ENCODE measurements at places on chromosomes 5 and 9.

- no peak for DNase-seq
Observed at GRCh38 chr5:108061941-108062340, 320.0 kb downstream of the FBXL17 start.

DNA sequence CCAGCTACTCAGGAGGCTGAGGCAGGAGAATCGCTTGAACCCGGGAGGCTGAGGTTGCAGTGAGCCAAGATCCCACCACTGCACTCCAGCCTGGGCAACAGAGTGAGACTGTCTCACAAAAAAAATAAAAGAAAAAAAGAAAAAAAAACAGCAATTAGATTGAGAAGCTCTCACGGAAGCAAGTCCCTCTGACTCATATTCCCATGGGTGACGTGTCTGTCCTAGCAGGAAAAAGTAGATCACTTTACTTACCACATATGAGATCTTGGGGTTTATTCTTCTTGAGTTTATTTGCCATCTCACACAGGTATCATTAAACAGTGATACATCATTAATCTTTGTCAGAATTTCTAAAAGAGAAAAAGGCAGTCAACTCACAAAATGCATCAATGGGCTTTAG lies 62.6 kb downstream of the SUSD1 start:
- DNase-seq: no peak

- no peak for DNase-seq
Observed at GRCh38 chr5:72160329-72160728, 53.1 kb downstream of the MAP1B start.

DNA sequence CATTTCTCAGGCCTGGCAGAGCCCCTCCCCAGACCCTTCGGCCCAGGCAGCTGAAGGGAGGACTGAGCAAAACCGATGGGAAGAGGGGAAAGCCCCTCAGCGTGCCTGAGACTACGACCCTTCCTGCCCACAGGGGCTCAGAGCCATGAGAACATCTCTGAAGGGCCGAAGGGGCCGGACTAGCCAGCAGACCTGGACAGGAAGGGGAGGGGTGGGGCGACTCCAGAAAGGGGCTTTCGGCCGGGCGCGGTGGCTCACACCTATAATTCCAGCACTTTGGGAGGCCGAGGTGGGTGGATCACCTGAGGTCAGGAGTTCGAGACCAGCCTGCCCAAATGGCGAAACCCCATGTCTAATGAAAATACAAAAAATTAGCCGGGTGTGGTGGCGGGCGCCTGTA lies 85.8 kb upstream of the PHYKPL start:
- no peak for DNase-seq

DNA sequence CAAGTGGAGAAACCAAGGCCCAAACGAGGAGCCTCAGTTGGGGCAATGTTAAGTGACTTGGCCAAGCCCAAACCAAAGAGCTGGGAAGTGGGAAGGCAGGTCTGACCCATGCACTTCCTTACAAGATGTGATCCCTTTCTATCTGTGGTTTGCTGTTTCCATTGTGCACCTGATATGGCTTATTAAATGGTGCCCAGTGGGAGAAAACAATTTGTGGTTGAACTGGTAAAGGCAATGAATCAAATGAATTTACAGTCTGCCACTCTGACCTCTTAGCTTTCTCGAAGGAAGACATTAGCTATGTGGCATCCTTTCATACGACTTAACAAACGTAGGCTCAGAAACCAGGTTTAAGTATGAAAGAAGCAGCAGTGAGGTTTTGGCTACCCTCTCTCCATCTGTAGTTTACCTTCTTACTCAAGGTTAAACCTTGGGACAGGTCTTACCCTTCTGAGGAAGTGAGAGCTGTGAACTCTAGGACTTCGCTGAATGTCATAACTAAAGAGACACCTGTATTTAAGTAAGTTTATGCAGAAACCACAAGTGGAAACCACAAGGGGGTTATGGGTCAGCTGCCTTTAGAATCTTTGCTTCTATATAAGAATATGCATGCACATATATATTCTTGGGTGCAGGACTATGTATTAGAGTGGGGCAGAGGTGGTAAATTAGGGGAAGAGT lies 100.5 kb upstream of the SPATA31D4 start:
- DNase-seq: no peak

- no peak for DNase-seq
Observed at GRCh38 chr9:134313470-134313869, 12.8 kb upstream of the RXRA start.

DNA sequence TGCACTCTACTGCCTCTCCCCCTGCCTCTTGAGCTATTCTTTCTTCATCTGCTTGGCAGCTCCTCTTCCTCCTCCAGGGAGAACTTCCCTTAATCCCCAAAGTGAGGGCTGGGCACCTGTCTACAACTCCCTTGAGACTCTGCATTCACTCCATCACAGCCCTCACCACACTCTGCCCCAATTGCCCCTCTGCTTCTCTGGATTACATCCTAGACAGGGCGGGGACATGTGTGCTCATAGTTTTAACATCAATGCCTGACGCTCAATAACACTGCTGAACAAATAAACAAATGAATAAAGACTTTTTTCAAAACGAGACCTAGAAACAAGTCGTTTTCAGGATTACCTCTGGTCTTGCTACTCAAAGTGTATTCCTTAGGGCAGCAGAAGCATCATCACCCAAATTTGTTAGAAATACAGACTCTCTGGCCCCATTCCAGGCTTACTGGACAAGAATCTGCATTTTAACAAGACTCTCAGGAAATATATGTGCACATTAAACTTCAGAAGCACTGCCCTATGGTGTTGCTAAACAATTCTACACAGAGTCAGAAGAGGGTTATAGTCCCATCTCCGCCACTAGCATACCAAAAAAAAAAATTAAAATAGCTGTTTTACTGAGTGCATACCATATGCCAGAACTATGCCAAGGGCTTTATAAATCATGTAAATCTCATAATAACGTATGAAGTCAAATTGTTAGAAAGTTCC lies 115.6 kb downstream of the CDK5RAP2 start:
- no peak for DNase-seq

GRCh38 chr9:133051966-133052539 lies 9.7 kb upstream of the CEL start:
- DNase-seq: no peak

DNA sequence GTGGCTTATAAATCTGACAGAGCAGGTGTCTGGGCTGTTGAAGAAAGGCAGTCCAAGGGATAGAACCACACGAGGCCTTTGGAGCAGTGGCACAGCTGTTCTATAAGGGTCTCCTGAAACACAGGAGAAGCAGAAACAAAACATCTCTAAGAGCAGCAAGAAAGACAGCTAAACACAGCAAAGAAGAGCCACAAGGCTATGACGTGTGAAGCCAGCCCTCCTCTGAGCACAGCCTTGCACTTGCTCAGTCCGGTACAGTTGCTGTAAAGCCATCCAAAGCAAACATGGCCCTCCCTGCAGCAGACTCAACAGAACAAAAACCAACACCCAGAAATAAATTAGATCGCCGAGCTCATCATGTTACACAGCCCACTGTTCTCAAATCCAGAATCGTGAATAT lies 2.6 kb upstream of the GZMK start:
- no peak for DNase-seq

- DNase-seq: no peak
Observed at GRCh38 chr5:139592289-139592688, 31.1 kb downstream of the UBE2D2 start.

- no peak for DNase-seq
Observed at GRCh38 chr9:36278243-36278642, 20.0 kb upstream of the GNE start.

DNA sequence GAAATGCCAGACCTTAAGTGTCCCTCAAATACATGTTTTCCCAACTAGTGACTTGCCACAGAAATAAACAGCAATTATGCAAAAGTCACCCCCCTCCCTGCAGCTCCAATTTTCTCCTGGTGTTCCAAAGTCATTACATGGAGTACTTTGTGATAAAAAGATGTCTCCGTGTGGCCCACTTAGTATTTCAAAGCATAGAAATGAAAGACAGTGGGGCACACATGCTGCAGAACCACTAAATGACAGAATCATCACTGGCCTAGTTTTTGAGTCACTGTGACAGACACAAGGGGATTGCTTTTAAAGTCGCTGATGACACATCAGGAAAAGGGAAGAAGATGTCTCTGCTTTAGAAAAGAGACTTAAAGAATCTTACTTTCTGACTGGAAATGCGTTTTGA lies 323.4 kb downstream of the PSAT1 start:
- no peak for DNase-seq

DNA sequence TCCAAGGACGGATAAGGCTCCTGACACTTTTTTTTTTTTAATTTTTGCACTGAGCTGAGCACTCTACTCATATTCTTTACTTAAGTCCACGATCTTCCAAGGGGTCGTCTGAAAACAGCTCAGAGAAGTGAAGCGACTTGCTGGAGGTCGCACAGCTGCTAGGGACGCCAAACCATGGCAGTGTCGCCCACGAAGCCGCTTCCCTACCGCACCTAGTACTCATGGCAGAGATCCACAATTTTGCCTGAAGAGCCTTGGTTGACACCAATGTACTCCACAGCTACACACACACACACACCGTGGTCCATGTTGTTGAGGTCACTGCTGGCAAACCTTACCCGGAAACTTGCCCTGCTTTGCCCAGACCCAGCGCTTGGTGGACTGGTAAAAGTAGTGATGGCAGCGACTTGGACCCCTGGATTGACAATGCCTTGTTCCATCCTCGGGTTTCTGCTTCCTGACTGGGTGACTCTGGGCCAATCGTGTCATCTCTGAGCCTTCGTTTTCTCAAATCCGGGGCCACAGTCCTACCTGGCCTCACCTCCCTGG lies 521 bp upstream of the SLIT3 start:
- no peak for DNase-seq

GRCh38 chr9:20561531-20561930 lies 60.8 kb downstream of the MLLT3 start:
- no peak for DNase-seq

DNA sequence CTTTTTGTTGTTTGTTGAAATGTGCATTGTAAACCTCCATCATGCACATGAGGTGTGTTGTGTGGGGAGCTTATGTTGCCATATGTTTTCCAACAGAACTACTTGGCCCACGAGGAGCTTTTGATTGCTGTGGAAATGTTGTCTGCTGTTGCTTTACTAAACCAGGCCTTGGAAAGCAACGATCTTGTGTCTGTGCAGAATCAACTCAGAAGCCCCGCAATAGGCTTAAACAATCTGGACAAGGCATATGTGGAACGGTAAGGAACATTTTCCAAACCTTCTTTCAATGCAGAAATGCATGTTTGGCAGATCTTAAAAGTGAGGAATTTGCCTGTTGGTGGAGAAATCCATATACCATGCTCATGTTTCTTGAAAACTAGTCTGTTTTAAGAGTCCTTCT lies 22.5 kb downstream of the F2RL2 start:
- no peak for DNase-seq

DNA sequence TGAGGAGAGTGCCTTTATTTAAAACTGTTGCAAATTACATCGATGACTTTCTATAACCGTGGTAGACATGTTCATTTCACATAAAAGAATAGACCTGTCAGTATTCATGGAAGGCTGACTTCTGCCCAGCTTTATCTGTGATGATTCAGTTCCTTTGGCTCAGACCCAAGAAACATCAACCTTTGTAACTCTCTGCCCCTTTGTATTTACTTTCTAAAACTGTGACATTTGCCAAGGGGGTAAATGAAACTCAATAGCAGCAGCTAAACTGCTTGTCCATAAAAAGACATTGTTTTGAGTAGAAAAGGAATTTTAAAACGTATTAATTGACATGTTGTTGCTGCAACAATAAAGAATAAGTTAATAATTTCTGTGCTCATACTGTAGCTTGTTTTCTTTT lies 137.8 kb upstream of the ANKH start:
- no peak for DNase-seq

DNA sequence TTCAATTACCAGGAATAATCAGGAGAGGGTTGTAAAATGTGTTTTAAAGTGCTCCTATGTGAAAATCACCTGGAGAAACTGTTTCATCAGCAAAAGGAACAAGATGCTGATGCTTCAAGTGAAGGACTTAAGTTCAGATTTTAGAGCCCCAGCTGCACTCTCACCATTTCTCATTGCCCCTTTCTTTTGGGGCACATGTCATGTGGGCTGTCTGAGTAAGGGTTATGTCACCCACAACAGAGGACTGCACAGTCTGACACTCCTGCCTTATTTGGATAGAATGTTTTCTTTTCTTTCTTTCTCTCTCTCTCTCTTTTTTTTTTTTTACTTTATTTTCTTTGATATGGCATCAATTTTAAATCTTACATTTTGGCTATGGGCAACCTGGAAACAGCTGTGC lies 204.1 kb upstream of the EFNA5 start:
- DNase-seq: no peak

DNA sequence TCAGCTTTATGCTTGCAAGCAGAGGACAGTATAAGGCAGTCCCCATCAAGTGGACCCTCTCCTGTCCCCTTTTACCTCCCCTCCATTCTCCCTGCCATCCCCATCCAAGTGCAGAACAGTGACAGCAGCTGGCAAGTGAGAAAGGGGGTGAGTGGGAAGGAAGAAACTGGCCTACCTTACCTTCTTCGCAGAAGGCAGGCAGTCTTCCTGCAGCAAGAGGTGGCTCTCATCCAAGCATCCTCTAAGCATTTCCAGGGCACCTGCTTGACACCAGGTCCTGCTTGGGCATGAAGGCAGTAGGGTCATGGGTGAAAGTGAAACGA lies 77.3 kb upstream of the SH3PXD2B start:
- no peak for DNase-seq

GRCh38 chr5:169923988-169924387 lies 56.3 kb downstream of the INSYN2B start:
- DNase-seq: no peak

GRCh38 chr5:6178846-6179532 lies 199.4 kb downstream of the MED10 start:
- no peak for DNase-seq

GRCh38 chr5:150429410-150429873 lies 16.7 kb upstream of the CD74 start:
- DNase-seq: no peak

GRCh38 chr5:178469975-178470759 lies 120.0 kb downstream of the COL23A1 start:
- no peak for DNase-seq

DNA sequence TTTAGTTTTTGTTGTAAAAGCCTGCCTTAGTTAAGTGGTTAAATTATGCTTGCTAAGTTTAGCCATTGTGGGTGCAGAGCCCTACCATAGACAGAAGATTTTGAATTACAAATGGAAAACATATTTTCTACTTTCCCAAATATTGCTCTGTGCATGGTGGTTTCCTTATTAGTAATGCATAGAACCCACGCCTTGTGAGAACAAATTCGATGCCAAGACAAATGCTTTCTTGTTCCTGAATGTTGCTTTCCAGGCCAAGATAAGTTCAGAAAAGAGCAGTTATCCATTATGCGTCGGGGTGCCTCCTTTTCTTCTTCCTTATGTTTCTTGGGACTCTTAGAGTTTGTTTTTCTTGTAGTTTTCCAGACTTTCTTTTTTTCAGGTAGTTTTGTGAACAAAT lies 31.0 kb upstream of the GARNL3 start:
- no peak for DNase-seq

Measured in stimulated activated CD4-positive, alpha-beta T cell treated with anti-CD3 and anti-CD28 coated beads, Interleukin-1b, Interleukin-23, amount 100 ng/mL, for 1 hour (primary cell).